ENCODE measurements at places on chromosomes 6 and 20.

GRCh38 chr20:17172836-17173516 is 53.9 kb upstream of the PCSK2 start:
- no peak for DNase-seq

DNA sequence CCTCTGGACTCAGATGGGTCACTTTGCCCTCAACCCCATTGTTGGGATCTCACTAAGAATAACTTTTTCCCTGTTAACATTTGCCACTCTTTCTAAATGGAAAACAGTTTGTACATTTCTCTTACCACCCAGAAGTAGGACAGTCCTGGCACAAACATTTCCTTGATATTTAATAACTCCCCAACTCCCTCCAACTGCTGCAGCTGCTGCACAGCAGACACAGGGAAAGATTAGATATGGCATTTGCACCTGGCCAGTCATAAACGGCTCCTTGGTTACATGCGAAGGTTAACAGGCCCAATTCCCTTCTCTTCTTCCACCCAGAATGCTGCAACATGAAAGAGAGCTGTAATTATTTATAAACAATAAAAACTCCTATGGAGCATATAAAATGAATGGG is 55.9 kb upstream of the SOX4 start:
- DNase-seq = no peak

- no peak for DNase-seq
Measured at GRCh38 chr6:113697632-113698410, 159.3 kb upstream of the MARCKS start.

GRCh38 chr20:391041-391711 is 10.6 kb downstream of the TRIB3 start:
- DNase-seq = no peak

DNA sequence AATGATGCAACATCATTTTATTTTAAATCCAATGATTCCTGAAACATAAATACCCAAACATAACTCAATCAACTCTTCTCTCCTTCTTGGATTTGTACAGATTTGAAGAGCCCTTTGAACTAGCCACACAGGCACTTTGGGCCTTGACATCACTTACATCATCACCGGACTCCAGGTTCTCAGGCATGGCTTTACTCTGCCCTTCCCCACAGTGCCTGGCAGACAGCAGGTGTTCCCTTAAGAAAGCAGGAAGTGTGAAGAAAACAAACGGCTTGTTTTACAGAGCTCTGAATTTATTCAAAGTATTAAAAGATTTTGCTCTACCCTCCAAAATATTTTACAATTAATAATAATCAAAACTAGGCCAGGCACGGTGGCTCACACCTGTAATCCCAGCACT is 54.8 kb upstream of the GCM1 start:
- DNase-seq = no peak

- no peak for DNase-seq
Measured at GRCh38 chr6:26304797-26305640, 60.0 kb upstream of the BTN3A2 start.

DNA sequence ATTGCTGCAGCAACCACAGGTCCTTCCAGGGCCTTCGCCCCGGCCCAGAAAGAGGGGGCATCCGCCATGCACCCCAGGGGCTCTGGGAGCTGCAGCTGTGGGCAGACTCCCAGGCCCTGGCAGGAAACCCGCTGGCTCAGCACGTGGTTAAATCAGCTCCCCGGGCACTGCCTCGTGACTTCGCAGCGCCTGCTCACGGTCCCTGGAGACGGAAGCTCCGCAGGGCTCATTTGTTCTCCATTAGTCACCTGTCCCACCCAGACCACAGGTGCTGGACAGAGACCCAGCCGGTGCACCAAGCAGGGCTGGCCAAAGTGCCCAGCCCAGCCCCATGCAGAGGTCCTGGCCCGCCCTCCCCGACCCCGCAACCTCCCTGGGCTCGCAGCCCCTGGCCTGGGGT is 14.7 kb downstream of the KCNQ2 start:
- no peak for DNase-seq

DNA sequence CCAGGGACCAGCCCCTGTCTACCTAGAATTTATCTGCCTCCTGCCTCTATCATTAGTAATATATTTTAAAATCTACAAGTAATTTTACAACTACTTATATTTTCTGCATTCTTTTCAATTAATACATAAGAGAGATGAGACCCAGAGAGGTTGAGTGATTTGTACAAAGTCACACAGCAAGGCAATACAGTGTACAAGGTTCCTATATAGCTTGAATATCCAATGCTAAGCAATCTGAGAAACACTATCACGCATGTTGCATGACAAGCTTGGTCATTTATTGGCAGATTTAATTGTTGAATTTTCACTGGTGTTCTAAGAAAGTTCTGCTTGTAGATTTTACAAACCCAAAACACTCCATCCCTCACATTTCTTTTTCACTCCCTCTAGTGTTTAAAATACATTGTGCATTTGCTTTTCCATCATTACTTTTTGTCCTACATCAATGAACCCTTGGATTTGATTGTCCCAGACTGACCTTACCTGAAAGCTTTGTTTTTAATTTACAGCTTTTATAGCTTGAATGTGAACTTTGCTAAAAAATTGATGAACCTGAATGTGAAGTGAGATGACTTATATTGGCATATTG is 520.9 kb upstream of the CITED2 start:
- no peak for DNase-seq

DNA sequence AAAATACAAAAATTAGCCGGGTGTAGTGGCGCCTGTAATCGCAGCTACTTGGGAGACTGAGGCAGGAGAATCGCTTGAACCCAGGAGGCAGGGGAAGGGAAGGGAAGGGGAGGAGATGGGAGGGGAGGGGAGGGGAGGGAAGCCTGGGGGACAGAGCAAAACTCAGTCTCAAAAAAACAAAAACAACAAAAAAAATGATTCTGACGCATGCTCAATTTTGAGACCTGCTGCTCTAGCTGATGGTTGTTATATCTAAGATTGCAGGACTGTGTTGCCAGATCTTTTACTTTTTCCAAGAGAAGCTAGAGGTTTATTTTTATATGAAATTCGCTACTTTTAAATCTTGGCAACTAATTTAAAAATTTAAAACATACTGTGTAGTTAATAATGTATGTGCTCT is 2.4 kb upstream of the WFDC2 start:
- no peak for DNase-seq

DNA sequence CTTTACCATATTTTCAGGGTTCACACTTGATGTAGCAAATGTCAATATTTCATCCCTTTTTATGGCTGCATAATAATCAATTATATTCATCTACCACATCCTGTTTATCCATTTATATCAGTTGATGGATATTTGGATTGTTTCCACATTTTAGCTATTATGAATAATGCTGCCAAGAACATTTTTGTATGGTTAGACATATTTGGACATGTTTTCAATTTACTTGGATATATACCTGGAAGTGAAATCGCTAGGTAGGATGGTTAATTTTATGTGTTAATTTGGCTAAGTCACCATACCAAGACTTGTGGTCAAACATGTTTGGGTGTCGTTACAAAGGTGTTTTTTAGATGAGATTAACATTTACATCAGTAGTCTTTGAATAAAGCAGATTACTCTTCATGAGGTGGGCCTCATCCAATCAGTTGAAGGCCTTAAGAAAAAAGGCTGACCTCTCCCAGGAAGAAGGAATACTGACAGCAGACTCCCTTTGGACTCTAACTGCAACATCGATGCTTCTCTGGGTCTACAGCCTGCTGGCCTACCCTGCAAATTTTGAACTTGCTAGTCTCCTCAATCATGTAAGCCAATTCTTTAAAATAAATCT is 196.5 kb downstream of the BACH2 start:
- DNase-seq = no peak

- DNase-seq = no peak
Measured at GRCh38 chr20:63422653-63423052, 49.8 kb downstream of the KCNQ2 start.

DNA sequence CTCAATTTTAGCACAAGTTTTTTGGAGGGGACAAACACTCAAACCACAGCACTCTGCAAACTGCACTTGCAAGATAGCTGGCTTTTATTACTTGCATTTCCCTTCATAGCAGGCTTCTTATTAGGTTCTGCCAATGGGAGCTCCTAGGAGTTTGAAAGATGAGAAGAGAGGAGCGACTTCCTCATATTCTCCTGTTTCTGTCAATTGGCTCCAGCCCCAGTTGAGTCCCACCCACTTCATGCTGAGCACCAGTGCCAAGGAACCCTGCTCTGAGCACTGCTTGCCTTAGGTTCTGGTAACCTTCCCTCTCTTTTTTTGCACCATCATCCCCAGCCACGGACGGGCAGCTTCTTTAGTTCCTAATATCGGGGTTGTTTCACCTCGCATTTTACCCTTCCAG is 67.9 kb downstream of the PSMB1 start:
- no peak for DNase-seq

DNA sequence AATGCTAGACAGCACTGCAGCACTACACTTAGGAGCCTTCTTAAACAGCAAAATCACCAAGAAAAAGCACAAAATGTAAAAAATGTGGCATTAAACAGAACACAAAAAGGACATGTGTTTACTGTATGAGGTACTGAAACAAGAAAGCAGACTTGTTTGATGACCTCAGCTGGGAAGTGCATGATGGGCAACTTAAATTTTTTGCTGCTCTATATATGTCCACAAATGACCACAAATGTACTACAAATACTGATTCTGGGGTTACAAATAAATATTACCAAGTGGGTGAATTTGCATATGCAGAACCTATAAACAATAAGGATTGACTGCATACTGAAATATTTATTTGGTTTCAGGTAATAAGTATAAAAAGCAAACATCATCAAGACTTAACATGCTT is 13.1 kb downstream of the RAB23 start:
- no peak for DNase-seq

DNA sequence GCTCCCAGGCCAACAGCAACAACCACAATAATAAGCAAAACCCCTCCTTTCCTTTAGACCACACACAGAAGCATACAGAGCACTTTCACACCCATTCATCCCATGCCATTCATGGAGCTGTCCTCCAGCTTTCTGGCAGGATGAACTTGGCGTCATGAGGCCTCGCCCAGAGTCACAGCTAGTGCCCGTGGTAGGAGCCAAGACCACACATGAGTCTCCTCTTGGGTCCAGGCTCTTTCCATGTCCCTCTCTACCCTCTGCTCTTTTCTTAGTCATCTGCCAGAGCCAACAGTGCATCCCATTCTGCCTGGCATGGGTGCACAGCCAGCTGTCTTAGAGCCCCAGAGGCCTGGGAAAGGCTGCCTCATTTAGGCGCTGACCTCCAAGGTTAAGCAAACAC is 1.8 kb upstream of the TGM3 start:
- DNase-seq = no peak

GRCh38 chr6:25006075-25006474 is 70.3 kb upstream of the RIPOR2 start:
- DNase-seq = no peak

DNA sequence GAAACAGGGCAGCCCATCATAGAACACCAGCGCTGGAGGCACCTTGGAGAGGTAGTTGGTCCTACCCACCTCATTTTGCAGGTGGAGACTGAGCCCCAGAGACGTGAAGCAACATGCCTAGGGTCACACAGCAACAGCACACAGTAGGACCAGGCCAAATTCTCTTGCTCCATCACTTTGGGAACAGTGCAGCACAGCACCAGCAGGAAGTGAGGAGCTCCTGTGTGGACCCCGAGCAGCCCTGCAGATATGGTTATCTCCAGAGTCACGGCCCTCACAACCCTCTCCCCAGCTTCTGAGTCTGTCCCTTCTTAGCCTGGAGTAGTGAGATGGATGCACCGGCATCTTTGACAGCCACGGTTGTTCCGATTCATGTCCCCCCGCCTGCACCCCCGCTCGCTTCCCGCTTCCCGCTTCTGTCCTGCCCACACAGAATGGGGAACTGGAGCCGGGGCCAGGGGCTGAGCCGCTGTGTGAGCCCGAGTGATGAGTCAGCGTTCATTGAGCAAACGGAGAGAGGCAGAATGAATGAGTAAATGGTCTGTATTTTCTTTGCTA is 72.6 kb upstream of the DUSP22 start:
- no peak for DNase-seq

DNA sequence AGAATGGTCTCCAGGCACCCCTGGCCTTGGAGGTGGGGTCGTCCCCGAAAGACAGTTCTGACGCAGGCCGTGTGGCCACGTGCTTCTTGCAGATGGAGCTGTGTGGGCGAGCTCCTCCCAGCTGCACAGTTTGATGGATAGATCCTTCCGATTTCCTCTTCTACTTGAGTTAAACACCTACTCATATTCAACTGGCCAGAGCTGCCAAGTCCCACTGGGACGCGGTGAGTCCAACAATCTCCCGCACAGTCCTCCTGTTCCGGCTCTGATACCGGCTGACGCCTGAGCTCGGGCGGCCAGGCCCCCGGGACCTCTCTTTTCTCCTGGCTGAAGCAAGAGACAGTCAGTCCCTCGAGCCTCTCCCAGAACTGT is 57.9 kb upstream of the DACT2 start:
- no peak for DNase-seq

- DNase-seq = no peak
Measured at GRCh38 chr20:4234128-4234527, 218.8 kb upstream of the RNF24 start.

GRCh38 chr20:20425823-20426654 is 58.1 kb downstream of the INSM1 start:
- no peak for DNase-seq

DNA sequence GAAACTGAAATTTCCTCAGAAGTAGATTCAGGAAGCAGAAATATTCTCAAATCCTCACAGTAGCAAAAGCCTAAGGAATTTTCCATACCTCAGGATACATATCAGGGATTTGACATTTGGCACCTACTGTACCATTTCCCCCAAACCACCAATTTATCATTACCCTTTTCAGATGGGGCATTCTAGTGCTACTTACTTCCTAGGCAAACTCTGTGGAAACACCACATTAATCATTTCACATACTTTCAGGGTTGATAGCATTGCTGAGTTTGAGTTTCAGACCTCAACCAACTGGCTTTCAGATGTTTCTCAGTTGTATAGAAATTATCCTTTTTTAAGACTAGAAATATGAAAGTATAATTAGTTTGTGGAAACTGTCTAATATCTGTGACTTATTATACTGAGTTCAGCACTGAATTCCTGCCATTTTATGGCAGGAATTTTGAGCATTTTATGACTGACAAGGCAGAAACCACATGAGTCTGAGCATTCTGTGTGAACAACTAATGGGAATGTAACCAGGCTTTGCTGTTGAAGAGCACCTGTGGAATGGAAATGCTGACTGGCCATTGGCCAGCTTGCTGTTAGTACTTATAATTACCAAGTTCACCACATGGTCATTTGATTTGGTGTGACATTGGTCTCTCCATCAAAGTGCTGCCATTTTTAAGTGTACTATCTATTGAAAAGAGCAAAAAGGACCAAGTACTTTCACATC is 35.1 kb upstream of the IRAK1BP1 start:
- no peak for DNase-seq

DNA sequence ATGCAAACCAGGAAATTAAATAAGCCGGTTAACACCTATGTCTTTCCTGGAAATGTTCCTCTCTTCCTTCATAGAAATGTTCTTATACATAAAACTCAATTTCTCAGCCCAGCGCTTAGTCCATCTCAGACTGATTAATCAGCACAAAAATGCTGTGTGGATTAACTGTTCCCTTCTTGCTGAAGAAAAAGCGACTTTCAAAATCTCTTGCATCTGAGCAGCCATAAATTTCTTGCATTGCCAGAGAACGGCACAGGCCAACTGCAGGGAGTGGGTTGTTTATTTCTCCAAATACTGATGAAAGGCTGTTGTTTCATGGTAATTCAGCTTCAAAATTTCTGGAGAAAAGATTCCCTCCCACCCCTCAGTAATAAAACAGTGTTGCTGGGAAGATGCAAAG is 517.6 kb downstream of the BTBD3 start:
- DNase-seq = no peak
